ENCODE measurements at places on chromosomes 4 and X. TPM values are rescaled to one million over a fixed set of nuclear protein-coding genes. Genes with fewer than 3 reads are reported as not detected.

DNA sequence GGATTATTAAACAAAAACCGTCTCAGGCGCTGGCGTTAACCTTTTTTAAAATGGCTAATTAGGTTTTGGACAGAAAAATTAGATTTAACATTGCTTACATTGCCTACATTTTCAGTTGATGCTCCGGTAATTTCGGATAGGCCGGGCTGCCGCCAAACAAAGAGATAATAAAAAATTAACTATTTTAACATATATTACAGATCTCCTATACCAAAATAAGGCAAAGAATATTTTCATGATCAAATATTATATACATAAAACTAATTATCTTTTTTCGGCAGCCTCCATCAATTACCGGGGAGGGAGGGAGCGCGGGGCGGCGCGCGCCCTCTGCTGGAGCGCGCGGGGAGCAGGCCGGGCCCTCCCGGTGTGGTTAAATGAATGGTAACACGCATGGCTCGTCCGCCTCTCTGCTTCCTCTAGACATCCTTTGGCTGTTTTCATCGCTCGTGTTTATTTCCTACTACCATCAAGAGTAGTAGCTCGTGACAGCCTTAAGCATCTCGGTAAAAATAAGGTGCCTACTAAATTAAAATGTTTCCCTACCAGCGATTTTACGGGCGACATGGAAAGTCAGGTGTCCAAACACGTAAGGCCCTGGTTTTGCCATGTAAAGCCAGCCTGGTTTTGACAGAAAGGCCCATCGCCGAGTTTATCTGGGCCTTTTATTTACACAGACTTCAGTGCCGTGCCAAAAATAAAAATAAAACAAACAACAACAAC, 52.4 kb upstream of the TMEM33 start:
- peak; percentile 75 for ATAC-seq

ASB5 gene
- total RNA-seq: not detected

CLCN5 gene
- 19.5 TPM for total RNA-seq

UCP1 gene
- not detected for total RNA-seq

DNA sequence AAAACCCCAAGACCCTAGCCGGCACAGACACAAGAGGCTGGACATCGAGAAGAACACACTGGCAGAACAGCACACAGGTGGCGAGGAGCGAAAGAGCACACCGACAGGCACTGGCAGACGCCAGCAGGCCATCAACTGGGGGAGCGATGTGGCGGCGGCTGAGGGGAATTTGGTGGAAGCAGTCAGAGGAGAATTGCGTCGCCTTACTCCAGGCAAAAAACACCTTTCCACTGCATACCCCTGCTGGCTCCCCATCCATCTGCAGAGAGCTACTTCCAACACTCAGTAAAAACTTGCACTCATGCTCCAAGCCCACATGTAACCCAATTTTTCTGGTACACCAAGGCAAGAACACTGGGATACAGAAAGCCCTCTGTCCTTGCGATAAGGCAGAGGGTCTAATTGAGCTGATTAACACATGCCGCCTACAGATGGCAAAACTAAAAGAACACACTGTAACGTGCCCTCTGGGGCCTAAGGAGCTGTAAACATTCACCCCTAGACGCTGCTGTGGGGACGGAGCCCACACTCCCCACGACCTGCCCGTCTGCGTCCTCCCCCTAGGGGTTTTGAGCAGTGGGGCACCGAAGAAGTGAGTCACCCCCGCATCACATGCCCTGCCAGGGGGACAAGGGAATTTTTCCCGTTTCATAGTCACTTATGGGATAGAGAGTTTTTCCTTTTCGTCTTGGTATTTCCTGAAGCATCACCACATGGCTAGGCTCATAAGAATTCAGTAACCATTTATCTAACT, 262.3 kb downstream of the KCTD8 start:
- no peak for ATAC-seq

DNA sequence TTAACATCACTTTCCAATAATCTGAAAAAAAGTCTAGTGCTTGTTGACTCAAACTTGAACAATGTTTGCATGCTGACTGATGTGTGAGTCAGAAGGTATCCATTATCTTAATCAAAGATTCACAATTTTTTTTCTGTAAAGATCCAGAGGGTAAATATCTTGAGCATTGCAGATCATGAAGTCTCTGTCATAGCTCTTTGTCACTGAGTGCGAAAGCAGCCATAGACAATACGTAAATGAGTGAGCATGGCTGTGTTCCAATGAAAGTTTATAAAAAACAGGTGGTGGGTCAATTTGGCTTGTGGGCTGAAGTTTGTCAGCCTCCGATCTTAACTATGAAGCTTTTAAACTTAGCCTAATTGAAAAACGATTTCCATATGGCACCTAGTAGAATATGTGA, 37.7 kb downstream of the NHS start:
- ATAC-seq: peak; percentile 47

DCAF4L1 gene
- 0.45 TPM for total RNA-seq

F8A2 gene
- not detected for total RNA-seq

DNA sequence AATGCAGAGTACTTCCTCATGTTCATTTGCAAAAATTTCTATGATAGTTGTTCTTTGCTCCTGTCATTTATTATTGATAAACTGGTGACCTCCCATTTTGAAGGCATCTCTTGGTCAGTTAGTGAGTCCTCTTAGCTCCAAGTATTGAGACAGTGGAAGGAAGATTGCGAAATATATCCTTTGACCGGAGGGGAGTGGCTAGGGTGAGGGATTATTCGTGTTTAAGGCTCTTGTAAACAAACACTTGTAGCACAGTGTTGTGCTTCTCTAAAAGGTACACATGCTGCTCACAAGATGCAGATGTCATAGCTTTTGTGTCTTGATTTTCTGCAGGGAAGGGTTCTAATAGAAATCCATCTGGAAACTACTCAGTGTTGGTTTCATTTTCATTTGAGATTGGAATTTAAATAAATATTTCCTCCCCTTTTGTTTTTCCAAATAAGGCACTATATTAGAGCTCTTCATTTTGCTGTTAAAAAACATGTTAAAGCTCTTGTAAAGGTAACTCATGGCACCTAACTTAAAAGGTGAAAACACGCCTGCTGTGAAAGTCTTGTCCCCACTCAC, 21.8 kb downstream of the TXLNG start:
- peak; percentile 97 for ATAC-seq

ZNF732 gene
- total RNA-seq: 0.45 TPM

All from motor neuron (in vitro differentiated cells).